GOT3 (cell line): ENCODE measurements at places on chromosomes 16 and 17.

DNA sequence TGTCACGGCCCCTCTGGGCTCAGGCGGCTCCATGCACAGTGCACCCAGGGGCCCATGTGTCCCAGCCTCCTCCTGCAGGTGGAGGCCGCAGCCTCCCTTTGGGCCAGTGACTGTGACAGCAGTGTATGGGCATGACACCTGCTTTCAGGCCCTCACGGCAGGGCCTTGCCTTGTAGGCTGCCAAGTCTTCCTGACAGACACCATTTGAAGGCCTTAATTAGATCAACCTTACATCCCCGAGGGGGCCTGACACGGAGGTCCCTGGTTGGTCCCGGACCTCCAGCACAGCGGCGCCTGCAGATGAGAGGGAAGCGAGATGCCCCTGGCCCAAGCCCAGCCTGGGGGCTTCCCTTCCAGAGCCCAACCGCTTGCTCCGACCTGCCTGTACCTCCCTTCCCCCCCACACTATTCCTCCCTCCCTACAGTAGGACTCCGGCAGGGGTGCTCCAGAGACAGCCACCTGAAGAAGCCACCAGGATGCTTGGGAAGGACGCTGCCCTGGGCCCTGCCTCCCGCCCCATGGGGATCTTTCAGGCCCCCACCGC lies 31.9 kb downstream of the BAIAP2 start:
- no peak for DNase-seq

GRCh38 chr17:75402026-75402425 lies 3.5 kb downstream of the GRB2 start:
- DNase-seq, result no peak

DNA sequence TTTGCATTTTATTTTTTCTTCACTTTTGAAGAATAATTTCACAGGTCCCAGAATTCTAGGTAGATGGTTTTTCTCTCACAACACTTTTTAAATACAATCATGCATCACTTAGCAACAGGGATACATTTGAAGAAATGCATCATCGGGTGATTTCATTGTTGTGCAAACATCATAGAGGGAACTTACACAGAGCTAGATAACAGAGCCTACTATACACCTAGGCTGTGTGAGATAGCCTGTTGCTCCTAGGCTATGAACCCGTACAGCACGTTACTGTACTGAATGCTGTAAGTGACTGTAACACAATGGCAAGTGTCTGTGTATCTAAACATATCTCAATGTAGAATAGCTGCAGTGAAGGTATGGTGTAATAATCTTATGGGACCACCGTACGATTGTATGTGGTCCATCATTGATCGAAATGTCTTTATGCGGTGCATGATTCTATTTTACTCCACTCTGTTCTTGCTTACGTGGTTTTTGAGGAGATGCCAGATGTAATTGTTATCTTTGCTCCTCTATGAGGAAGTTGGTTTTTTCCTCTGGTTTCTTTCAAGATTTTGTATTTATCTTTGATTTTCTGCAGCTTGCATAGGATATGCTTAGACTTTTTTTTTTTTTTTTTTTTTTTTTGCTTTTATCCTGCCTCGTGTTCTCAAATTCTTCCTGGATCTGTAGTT lies 35.5 kb upstream of the TMEM92 start:
- no peak for DNase-seq

GRCh38 chr17:13597723-13598347 lies 3.9 kb downstream of the HS3ST3A1 start:
- no peak for DNase-seq

GRCh38 chr17:35740216-35740615 lies 8.8 kb downstream of the RASL10B start:
- DNase-seq, result no peak

DNA sequence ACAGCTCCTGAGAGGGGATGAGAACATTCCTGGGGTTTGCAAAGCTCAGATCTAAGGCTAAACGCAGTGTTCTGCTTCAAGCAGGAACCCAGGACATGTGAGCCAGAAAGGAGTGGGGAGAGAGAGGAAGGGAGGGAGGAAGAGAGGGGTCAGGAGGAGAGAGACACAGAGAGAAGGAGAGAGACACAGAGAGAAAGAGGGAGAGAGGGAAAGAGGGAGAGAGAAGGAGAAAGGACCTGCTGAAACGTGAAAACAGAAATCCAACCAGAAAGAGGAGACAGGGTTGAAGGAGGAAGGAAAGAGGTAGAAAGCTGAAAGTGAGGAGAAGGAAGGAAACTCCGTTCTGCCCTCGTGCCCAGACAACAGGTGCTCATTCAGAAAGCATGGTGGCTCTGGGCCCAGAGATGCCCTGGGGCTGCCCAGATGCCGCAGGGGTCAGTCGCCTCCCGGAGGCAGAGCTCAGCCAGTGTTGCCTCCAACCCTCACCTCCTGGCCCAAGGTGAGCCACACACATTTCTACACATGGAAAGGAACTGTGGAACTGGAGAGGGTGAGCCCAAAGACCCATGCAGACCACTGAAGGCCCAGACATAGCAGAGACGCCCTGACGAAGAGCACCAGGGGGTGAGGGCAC lies 49.0 kb upstream of the ENPP7 start:
- DNase-seq, result no peak

GRCh38 chr17:74740173-74740572 lies 3.1 kb downstream of the RAB37 start:
- no peak for DNase-seq

- DNase-seq, result no peak
These were observed 117.4 kb downstream of the MYO1D start for GRCh38 chr17:32759476-32759875.

- no peak for DNase-seq
These were observed 23.9 kb downstream of the ARHGAP27 start for GRCh38 chr17:45408611-45409421.

DNA sequence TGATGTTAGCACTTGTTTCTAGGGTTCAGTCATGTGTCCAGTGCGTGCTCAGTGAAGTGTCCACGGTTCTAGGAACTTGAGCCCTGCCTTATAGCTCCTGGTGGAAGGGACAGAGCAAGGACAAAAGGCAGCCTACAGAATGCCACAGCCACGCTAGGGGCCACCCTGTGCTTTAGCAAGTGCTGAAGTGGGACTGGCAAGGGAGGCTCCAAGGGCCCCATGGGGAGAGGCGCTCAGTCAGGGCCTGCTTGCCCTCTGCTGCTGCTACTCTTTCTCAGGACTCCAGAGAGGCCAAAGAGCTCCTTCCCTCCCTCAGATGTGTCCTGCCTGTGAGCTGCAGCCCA lies 6.8 kb downstream of the NT5C start:
- DNase-seq, result no peak

- DNase-seq, result no peak
These were observed 52.7 kb downstream of the ARSG start for GRCh38 chr17:68343976-68344375.

- no peak for DNase-seq
These were observed 201.3 kb downstream of the XYLT1 start for GRCh38 chr16:17269439-17269838.

DNA sequence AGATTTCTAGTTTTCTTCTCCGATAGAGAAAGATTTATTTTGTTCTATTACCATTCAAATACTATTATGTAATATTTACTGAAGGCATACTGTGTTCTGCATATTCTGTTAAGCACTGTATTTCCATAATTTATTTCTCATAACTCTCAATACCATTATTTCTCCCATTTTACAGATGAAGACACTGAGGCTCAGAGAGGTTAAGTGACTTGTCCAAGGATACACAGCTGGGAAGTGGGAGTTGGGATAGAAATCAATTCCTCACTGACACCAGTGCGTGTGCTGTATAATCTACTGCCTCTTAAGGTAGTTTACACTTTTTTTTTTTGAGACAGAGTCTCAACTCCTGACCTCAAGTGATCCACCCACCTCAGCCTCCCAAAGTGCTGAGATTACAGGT lies 7.4 kb downstream of the NLRC3 start:
- DNase-seq, result no peak

- DNase-seq, result no peak
These were observed 33.5 kb downstream of the KCNJ2 start for GRCh38 chr17:70202840-70203239.

- no peak for DNase-seq
These were observed 48.4 kb upstream of the KDM8 start for GRCh38 chr16:27154705-27155521.

DNA sequence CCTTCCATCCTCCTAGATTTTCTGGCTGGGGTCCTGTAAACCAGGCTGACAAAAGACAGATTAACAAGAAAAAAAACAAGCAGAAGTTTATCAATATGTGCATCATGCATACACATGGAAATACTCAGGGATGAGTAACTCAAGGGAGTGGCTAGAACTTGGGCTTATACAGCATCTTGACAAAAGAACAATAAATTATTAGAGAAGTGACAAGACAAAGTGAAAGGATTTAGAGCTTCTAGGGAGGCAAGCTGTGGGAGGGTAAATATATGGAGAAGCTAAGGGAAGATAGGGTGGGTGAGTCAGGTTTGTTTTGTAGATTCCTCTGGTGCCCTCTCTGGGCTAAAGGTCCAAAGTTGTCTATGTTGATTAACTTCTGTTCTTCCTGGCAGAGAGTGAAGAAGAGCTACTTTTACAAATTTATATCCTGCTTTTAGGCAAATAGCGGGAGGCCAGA lies 48.0 kb upstream of the NDRG4 start:
- DNase-seq, result no peak

DNA sequence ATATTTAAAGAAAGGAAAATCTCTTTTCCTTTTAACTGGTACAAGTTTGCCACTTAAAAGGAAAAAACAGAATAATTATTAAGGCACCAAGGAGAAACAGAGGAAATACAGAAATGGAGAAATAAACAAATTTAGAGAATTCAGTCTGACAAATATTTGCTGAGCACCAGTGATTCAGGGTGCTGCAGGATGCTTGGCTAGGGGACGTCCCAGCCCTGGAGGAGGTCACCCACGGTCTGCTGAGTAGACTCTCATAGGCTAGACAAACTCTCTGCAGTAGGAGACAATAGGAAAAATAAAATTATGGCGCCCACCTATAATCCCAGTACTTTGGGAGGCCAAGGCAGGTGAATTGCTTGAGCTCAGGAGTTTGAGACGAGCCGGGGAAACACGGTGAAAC lies 15.9 kb downstream of the C1QTNF1 start:
- no peak for DNase-seq

- DNase-seq, result no peak
These were observed 1.6 kb downstream of the ZNF598 start for GRCh38 chr16:2008009-2008526.

DNA sequence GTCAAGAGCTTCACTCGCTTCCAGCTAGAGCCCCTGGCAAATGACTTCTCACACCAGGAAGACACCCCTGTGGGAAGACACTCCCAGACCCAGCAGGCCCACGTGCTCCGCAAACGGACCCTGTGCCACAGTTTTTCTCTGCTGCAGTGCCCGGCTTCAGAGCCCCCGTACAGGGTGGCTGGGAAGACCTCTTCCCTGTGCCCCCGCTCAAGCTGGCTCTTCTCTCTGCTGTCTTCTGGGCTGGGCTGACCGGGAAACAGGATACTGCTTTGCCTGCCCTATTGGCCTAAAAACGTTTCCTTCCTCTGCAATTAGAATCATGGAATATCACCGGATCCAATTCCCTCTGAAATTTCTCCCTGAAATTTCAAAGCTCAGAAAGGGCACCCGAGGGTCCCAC lies 63.7 kb upstream of the CRHR1 start:
- DNase-seq, result no peak

DNA sequence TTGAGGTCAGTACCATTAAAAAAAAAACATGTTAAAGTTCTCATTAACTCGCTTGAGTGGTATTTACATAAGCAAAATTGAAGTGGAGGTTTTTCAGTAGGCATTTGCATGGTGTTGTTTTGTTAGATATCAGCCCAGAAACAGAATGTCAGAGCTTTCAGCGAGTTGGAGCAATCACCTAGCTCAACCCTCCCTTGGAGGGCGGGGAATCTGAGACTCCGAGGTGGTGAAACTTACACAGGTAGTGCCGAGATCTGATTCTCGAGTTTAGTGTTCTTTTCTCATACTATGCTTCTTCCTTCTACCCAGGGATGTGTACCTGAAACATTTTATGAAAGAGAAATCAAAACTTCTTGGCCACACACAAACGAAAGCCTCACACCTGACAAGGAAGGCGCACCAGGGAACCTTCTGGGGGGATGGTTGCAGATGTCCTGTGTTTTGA lies 6.6 kb downstream of the SEC14L1 start:
- DNase-seq, result no peak

GRCh38 chr17:44536090-44536953 lies 21.0 kb upstream of the FZD2 start:
- DNase-seq, result no peak

- no peak for DNase-seq
These were observed 22.9 kb downstream of the PIK3R6 start for GRCh38 chr17:8844229-8845218.

DNA sequence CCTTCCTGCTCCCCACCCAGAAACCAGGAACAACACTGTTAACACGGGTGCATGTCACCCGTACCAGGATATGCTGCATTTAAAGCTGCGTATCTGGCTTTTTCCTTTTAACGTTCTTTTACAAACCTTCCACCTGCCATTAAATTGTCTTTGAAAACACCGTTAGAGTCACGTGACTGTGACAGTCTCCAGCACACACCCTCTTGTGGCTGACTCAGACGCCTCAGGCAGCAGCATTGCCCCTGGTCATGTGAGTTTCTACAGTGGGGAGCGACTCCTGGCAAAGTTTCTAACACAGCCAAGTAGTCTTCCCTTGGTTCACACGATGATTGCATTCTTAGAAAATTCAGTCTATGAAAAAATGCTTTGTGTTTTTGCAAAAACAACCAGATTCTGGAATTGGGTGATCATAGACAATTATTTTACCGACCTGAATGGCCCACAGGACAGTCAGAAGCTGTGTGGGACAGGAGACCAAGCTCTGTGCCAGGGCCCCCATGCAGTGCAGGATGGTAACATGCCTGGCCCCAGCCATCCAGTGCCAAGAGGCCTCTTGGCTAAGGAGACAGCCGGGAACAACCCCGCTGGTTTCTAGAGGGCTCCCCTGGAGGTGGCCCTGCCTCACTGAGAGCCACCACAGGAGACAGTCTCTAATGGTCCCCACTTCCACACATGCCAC lies 199.1 kb downstream of the KATNIP start:
- no peak for DNase-seq

DNA sequence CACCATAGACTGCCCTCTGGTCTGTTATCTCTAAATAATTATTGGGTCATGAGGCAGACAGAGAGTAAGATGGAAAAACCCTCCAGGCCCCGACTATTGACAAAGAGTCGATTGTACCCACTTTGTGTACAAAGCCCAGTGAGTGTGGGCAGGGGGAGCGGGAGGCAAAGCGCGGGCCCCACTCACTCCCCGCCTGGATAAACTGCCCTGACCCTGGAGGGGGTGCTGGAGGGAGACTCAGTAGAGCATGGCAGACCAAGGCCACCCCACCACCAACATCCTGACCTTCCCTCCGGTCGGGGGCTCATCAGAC lies 11.2 kb upstream of the CPSF4L start:
- DNase-seq, result no peak

DNA sequence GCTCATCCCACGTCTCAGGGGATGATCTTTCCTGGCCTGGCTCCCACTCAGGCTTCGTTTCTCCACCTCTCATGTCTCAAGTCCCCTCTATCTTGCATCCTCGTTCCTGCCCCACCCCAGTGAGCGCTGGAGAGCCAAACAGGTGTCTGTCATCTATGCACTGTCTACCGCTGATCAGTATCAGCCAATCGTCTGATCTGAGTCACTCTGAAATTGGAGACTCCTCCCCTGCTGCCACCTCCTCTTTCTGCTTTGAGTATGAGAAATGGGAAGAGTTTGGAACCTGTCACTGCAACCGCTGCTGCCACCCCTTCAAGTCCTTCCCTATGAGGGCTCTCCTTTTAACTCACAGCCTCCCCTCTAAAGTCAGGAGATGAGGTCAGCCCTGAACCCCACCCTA lies 28.0 kb downstream of the FZD2 start:
- no peak for DNase-seq

GRCh38 chr16:55832425-55832772 lies 497 bp downstream of the CES1 start:
- no peak for DNase-seq
